Umbilical cord (tissue), 2 donors: ENCODE measurements at places on chromosomes 11 and 22.
A peak's percentile ranks its signal among the peaks of the same experiment; 100 is the strongest.

DNA sequence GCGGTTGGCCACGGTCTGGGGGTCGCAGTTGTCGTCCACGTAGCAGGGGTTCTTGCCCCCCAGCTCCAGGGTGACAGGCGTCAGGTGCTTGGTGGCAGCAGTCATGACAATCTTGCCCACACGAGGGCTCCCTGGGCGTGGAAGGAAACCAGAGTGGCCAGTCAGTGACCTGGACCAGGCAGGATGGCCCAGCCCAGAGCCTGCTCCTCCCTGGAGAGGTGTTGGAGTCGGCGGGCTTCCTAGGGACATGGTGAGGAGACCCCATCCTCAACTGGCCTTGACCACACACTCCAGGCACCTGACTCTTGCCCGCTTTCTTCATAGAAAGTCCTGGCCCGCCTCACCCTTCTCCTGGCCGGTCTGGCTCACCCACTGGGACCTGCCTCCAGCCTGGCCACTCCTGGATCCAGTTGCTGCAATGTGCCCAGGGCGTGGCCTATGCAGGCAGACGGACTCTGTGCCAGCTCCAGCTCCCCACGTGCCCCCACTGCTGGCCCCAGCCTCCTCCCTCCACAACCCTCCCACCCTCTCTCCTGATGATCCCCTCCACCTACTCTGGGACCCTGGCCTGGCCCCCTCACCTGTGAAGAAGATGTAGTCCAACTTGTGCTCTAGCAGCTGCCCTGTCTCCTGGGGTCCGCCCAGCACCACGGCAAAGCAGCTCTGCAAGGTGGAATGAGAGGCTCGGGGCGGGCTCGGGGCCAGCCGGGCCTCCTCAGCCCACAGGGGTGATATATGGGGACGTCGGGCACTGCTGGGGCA is 8.7 kb downstream of the ALDH3B2 start:
- no peak for DNase-seq

GRCh38 chr11:106447631-106448191 is 370.2 kb downstream of the AASDHPPT start:
- DNase-seq, result peak; percentile 91

DNA sequence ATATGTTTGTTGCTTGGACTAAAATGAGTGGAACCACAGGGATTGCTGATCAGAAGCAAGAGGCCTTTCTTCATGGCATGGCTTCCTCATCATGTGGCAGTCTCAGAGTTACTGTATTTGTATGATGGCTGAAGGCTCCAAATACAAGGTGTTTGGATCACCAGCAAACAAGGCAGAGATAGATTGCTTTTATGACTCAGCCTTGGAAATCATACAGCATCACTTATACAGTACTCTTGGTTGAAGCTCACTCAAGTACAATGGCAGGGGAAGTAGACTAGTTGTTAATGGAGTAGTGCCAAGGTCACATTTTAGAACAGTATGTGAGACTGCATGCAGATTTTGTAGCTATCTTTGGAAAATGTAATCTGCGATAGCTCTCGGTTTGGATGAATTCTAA is 16.6 kb downstream of the CAPRIN1 start:
- peak; percentile 21 for DNase-seq

DNA sequence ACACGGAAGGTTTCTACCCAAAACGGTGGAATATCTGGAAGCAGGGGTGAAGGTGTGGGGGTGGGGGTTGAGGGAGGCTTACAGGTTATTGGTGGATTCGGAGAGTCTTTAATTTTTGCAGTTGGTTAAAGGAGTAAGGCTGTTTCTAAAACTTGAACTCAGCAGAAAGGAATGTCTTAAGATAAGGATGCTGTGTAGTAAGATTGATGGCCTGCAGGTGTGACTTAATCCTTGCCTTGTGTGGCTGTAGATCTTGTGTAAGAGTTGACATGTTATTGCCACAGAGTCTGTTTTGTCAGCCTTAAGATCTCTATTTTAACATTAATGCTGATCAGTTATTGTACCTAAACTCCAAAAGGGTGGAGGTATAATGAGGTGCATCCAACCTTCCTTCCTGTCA is 16.4 kb upstream of the OR6M1 start:
- DNase-seq, result peak; percentile 17

- DNase-seq, result peak; percentile 20
These were observed 80.8 kb downstream of the GRK3 start for GRCh38 chr22:25645266-25645665.

GRCh38 chr11:93844568-93844967 is 5.8 kb downstream of the VSTM5 start:
- DNase-seq, result no peak
